Smooth muscle cell of bladder (primary cell): ENCODE measurements at places on chromosomes 1 and 21. TPM values are rescaled to one million over a fixed set of nuclear protein-coding genes. Genes with fewer than 3 reads are reported as not detected.

The RORC gene
- under 0.01 TPM in 1 of 2 replicates, not detected in the other for total RNA-seq

The SYT6 gene
- not detected in 2 replicates for total RNA-seq

The COL24A1 gene
- 0.43 and 0.65 TPM in 2 replicates for total RNA-seq

The HAO2 gene
- not detected in 2 replicates for total RNA-seq

The MAP3K6 gene
- 8.7 and 13.0 TPM in 2 replicates for total RNA-seq

The NBPF6 gene
- not detected in 2 replicates for total RNA-seq

The TCHHL1 gene
- total RNA-seq, result not detected in 2 replicates

The OR2L3 gene
- total RNA-seq, result not detected in 2 replicates

The KIF2C gene
- 2.9 and 3.4 TPM in 2 replicates for total RNA-seq

The RIMS3 gene
- 0.14 and 0.18 TPM in 2 replicates for total RNA-seq

The S100A16 gene
- 84.3 and 106 TPM in 2 replicates for total RNA-seq
